ENCODE measurements at places on chromosomes 3 and 15.

GRCh38 chr3:160564949-160565441, 376 bp downstream of the KPNA4 start:
- DNase-seq = no peak

GRCh38 chr3:111963424-111963823, 15.4 kb upstream of the ABHD10 start:
- no peak for DNase-seq

GRCh38 chr15:78359041-78359808, 19.1 kb downstream of the CRABP1 start:
- no peak for DNase-seq

DNA sequence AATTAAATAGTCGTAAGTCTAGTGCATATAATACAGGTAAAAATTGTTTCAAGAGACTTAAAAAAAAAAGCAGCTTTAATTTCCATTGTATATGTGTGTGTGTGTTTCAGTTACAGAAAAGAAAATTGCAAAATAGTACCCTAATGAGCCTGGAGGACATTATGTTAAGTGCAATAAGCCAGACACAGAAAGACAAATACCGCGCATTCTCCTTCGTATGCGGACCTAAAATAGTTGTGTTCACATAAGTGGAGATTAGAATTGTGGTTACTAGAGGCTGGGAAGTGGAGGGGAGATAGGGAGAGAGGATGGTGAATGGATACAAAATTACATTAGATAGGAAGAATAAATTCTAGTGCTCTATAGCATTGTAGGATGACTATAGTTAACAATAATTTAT, 3.6 kb downstream of the MESD start:
- no peak for DNase-seq

GRCh38 chr3:33063651-33064051, 33.3 kb downstream of the GLB1 start:
- no peak for DNase-seq

GRCh38 chr3:26614006-26614685, 8.4 kb upstream of the LRRC3B start:
- no peak for DNase-seq

DNA sequence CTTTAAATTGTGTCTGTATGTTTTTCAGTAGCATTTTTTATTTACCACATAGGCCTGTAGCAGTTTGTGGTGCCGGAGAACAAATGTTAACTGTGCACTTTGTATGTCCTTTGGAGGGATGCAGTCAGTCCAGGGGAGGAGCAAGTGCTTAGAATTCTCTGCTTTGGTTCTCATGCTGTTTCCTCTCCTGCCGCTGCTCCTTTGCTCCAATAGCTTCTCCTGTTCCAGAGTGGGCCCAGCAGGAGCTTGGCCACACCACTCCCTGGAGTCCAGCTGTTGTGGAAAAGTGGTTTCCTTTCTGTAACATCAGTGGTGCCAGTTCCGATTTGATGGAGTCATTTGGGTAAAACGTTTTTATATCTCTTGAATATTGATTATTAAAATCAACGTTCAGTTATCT, 16.6 kb downstream of the TICRR start:
- DNase-seq = no peak

- DNase-seq = no peak
These were observed 74.9 kb downstream of the RAD18 start for GRCh38 chr3:8888301-8888915.

GRCh38 chr15:47366884-47367283, 350.4 kb upstream of the SEMA6D start:
- DNase-seq = no peak

GRCh38 chr3:55654123-55654760, 167.1 kb upstream of the WNT5A start:
- peak; percentile 28 for DNase-seq

DNA sequence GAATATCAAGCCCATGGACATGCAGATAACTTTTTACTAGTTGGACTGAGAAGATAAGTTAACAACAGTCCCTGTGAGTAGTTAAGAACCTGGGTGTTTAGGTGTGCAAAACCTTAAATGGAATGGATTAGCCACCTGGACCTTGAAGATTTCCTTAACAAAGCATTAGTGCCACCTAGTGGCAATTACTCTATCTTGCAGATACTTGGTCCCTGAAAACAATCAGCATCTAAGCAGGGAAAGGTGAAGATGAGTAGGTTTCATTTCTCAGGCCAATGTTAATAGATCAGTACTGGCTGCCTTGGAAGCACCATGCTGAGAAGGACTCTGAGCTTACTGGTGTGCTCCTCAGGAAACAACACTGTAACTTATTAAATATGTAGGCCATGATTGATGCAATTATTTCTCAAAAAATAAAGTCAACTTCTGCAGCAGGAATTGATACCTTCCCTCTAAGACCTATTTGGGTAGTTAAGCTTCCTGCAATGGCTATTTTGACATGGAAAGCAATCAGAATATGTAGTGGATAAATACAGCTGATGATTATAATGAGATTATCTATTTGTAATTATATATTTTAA, 329.4 kb downstream of the TBC1D5 start:
- DNase-seq = no peak

- no peak for DNase-seq
These were observed 178.7 kb downstream of the STAC start for GRCh38 chr3:36558961-36559360.

GRCh38 chr15:65571971-65572370, 39.0 kb downstream of the INTS14 start:
- DNase-seq = no peak

GRCh38 chr15:92938387-92938786, 38.3 kb downstream of the CHD2 start:
- DNase-seq = no peak

DNA sequence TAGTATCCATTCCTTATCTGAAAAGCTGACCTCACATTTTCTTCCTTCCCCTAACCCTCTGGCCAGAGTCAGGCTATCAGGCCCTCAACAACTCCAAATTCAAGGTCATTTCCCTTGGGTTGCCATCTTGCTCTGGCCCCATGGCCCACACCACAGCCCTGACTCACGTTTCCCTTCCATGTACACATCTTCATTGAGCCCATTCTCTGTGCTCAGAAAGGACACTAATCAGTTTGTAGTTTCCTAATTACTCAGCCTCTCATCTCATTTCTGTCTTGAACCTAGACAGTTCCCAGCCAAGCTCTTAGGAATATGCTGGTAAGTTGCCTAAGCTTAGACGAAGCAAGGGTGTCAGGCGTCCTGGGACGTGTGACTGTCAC, 14.9 kb downstream of the TGM5 start:
- no peak for DNase-seq

- no peak for DNase-seq
These were observed 18.1 kb downstream of the ZNF280D start for GRCh38 chr15:56715220-56715619.

GRCh38 chr3:122936335-122936734, 91.2 kb downstream of the SEMA5B start:
- no peak for DNase-seq

GRCh38 chr3:23811919-23812318, 6.2 kb downstream of the UBE2E1 start:
- DNase-seq = no peak

DNA sequence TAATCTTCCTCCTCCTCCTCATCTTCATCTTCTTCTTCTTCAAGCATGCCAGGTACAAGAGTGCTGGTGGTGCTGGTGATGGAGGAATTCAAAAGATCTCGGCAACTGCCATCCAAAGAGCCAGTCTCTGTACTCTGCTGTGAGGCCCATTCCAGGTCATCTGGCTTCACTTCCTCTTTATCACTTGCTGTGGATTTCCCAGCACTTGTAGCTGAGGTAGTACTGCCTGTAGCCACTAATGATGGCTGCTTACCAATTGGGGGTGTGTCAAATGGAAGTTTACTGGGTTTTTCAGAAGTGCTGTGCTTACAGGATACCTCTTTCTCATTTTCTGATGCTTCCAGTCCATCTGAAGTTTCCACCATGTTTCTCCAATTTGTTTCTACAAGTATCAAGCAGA, 28.8 kb upstream of the SHC4 start:
- DNase-seq = no peak

DNA sequence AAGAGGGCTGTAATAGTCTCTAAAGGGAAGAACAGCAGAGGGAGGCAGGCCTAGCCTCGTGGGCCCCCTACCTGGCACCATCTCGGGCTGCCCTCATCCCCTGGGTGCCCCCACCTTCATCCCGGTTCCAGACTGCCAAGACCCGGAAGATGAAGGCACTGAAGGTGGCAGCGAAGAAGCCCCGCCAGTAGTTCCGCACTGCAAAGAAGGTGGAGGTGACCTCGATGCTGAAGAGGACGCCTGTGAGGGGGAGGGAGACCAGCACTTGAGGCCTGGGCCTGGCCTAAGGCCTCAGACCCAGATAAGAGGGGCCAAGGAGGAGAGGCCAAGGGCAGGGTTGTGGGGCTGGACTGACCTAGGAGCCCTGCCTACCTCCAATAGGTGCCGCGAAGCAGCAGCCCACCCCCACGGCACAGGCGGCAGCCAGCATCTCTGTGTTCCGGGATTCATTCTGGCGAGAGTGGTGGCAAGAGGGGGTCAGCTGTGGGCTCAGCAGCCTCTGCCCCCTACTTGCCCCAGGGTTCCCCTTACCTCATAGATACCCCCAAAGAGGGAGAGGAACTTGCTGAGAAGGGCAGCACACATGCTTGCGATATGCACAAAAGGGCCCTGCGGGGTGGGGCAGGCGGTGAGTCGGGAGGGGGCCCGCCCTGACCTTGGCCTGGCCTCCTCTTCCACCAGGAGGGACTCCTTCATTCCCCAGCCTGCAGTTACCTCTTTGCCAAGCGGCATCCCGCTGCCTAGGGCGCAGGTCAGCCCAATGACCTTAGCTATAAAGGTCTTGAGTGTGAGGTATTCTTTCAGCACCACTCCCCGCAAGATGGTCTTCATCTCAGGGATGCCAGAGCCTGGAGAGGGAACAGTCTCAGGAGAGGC, 3.9 kb downstream of the CLCN2 start:
- DNase-seq = no peak

DNA sequence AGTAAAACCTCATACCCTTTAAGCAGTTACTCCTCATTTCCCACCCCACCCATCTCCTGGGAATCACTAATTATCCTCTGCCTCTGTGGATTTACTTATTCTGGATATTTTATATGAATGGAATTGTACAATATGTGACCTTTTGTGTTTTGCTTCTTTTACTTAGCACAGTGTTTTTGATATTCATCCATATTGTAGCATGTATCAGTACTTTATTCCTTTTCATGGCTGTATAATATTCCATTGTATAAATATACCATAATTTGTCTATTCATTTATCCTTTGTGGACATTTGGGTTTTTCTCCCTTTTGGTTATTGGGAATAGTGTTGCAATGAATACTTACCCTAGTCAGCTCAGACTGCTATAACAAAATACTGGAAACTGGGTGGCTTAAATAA, 39.2 kb downstream of the SH3GL3 start:
- DNase-seq = no peak

- DNase-seq = no peak
These were observed 6.1 kb downstream of the ERICH6 start for GRCh38 chr3:150697646-150698045.

GRCh38 chr15:72175186-72176044, 22.2 kb downstream of the GRAMD2A start:
- DNase-seq = no peak

GRCh38 chr3:105844704-105845103, 24.1 kb downstream of the CBLB start:
- no peak for DNase-seq

GRCh38 chr15:90219421-90220141, 14.2 kb downstream of the CIB1 start:
- DNase-seq = no peak

- no peak for DNase-seq
These were observed 10.7 kb downstream of the VPS8 start for GRCh38 chr3:184822654-184823053.

DNA sequence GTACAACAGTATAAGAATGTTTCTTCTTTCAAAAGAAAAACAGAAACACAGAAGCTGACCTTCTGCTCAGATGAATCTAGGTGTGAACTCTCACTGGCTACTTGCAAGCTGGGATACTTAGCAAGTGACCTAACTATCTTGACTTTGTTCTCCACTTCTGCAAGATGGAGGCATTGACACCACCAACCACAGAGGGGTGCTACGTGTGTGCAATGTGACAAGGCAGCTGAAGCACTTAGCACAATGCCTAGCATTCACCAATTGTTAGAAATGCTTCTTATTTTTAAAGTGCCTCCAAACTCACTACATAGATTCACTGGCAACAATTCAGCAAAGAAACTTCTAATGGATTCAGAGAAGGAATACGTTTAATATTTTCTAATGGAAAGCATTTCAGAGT, 331.4 kb upstream of the WNT5A start:
- DNase-seq = no peak

- DNase-seq = no peak
These were observed 83.0 kb downstream of the CBLB start for GRCh38 chr3:105785803-105786202.

DNA sequence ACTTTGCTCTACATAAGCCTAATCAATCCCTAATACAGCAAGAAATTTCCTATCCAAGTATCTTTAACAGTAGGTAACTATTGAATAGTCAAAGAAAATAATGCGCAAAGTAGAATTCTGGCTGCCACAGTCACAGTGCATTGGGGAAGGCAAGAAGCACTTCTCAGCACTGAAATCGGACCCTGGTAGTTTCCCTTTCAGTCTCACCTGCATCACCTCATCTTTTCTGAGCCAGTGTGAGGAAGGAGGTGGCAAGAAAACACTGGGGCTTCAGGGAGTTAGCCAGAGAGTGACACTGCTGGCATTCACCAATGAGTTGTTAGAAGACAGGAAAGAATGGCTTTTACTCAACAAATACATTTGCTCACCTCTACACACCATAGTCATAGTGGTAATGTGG, 8.3 kb downstream of the TRIM42 start:
- DNase-seq = no peak

GRCh38 chr15:99578809-99579208, 13.0 kb downstream of the MEF2A start:
- no peak for DNase-seq
